Naive thymus-derived CD4-positive, alpha-beta T cell (primary cell): ENCODE measurements at places on chromosomes 2 and 18. TPM values are rescaled to one million over a fixed set of nuclear protein-coding genes. Genes with fewer than 3 reads are reported as not detected.

GRCh38 chr2:45229411-45229810 lies 220.2 kb upstream of the SIX2 start:
- no peak for DNase-seq
- H3K27me3 ChIP-seq, result no peaks in the 10 kb centered on the region
- H3K4me3 ChIP-seq, result no peak overlapping the region
- H3K27ac ChIP-seq, result no peak overlapping the region
- H3K4me1 ChIP-seq, result no peaks in the 10 kb centered on the region

- no peak for DNase-seq
- no peak overlapping the region for H3K27ac ChIP-seq
- H3K36me3 ChIP-seq, result no peaks in the 10 kb centered on the region
Observed at GRCh38 chr2:88024509-88024908, 8.2 kb upstream of the RNU2-63P start.

GRCh38 chr2:28835781-28836180 lies 25.1 kb downstream of the SPDYA start:
- H3K4me3 ChIP-seq, result no peak overlapping the region
- no peak overlapping the region for H3K27ac ChIP-seq
- H3K36me3 ChIP-seq, result no peaks in the 10 kb centered on the region
- no peaks in the 10 kb centered on the region for H3K4me1 ChIP-seq
- no peak for DNase-seq

DNA sequence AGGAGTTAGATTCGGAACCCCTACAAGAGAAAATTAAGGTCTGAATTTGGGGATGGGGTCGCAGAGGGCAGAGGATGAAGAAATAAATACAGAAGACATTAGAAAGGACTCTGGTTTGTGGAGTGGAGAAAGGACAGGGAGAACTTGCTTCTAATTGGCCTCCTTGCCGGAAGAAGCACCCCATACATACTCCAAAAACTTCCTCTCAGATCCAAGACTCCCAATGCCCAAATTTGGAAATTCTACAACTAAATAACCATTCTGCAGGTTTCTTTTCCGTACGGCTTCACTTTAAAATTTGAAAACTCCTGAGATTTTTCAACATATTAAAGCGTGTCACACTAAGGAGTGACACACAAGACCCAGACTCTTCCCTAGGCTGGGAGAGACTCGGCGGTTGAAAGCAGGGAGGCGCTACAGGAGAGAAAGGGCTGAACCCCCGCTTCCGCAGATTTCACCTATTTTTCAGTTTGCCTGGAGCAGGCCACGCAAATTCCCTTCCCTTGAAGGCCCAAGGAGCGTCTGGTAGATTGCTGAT lies 478 bp downstream of the CLHC1 start:
- H3K36me3 ChIP-seq, result peaks cover 36% of the 10 kb centered on the region
- peaks cover 30% of the 10 kb centered on the region for H3K4me1 ChIP-seq
- DNase-seq, result no peak
- H3K4me3 ChIP-seq, result peak overlapping the region; percentile 75
- H3K27ac ChIP-seq, result peak overlapping the region; percentile 99
- no peaks in the 10 kb centered on the region for H3K27me3 ChIP-seq

GRCh38 chr2:45839508-45840251 lies 188.2 kb downstream of the PRKCE start:
- H3K27ac ChIP-seq, result no peak overlapping the region
- no peak for DNase-seq
- no peaks in the 10 kb centered on the region for H3K4me1 ChIP-seq
- H3K27me3 ChIP-seq, result no peaks in the 10 kb centered on the region
- H3K4me3 ChIP-seq, result no peak overlapping the region
- no peaks in the 10 kb centered on the region for H3K36me3 ChIP-seq

DNA sequence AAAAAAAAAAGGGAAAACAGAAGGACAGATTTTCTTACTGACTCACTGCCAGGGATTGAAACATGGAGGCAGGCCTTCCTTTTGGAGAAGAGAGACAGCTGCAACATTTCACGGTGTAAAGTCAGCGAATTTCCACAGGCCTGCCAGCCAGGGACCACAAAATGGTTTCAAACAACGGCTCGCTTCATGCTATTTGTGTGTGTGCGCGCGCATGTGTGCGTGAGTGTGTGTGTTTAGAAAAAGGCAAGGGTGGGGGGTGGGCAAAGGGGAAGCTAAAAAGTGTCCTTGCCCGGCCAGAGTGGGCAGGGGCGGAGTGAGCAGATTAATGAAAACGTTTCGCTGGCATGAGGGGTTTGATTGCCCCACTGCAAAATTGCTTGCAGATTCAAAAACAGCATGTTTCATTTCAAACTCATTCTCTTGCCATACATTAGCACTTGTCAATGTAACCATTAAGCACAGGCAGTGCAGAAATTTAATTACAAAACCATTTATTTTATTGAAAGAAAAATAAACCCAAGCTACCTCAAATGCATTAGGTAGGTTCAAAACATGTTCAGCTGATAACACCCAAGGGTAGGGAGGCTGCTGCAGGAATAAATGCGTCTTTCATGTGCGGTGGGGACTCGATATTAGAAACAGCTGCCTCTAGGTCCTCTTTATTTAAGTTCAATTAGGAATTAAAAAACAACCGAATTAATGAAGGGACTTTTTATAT lies 182.1 kb upstream of the SIX2 start:
- no peak overlapping the region for H3K4me3 ChIP-seq
- H3K36me3 ChIP-seq, result no peaks in the 10 kb centered on the region
- H3K4me1 ChIP-seq, result no peaks in the 10 kb centered on the region
- H3K27me3 ChIP-seq, result no peaks in the 10 kb centered on the region
- no peak for DNase-seq
- H3K27ac ChIP-seq, result no peak overlapping the region

GRCh38 chr2:191968120-191968519 lies 121.2 kb upstream of the CAVIN2 start:
- DNase-seq, result no peak
- H3K4me1 ChIP-seq, result no peaks in the 10 kb centered on the region
- H3K36me3 ChIP-seq, result no peaks in the 10 kb centered on the region

DNA sequence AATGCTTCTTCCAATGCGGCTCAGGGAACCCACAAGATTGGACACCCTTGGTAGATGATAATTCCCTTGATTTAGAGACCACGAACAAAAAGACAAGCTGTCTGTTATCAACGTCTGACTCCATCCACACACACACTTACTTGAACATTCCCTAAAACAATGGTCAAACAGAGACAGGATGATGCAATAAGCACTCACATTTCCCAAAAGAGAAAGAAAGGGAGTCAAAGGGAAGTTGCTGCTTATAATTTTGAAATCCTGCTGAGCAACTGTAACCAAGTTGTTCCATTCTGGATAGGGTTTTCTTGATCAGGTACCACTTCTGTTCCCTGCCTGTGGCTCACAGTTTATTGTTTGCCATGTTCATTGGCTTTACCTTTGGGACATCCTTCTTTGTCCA lies 571.3 kb upstream of the CNTNAP5 start:
- no peaks in the 10 kb centered on the region for H3K36me3 ChIP-seq
- DNase-seq, result no peak
- no peaks in the 10 kb centered on the region for H3K4me1 ChIP-seq
- H3K4me3 ChIP-seq, result no peak overlapping the region
- H3K27ac ChIP-seq, result no peak overlapping the region
- no peaks in the 10 kb centered on the region for H3K27me3 ChIP-seq

- no peaks in the 10 kb centered on the region for H3K27me3 ChIP-seq
- H3K27ac ChIP-seq, result no peak overlapping the region
- no peaks in the 10 kb centered on the region for H3K36me3 ChIP-seq
- no peaks in the 10 kb centered on the region for H3K4me1 ChIP-seq
Observed at GRCh38 chr18:72995558-72995957, 127.8 kb upstream of the NETO1 start.

DNA sequence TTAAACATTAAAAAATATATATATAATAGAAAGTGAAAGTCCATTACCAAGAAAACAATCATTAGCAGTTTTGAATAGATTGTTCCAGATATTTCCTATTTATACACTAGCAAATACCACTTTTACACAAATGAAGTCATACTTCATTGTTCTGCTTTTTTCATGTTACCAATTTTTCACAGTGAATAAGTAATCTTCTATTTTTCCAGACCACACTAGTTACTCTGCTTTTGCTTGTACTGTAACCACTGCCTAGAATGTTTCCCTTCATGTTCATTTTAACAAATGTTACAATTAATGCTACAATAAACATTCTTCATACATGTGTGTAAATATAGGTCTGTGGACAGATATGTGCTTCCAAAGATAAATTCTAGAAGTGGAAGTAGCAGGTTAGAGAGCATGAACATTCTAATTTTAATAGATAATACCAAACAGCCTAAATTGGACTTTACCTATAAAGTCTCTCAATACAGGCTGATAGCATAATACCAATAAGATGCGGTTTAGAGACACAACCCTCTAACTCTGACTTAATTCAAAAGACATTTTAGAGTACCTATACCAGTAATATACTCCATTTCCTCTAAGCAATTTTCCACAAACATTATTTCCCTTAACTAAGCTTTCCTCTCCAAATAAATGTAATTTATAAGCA lies 17.0 kb downstream of the ITSN2 start:
- H3K36me3 ChIP-seq, result no peaks in the 10 kb centered on the region
- H3K4me1 ChIP-seq, result peaks cover 16% of the 10 kb centered on the region
- no peak for DNase-seq
- no peak overlapping the region for H3K4me3 ChIP-seq

GRCh38 chr2:240512666-240513535 lies 44.9 kb downstream of the ANKMY1 start:
- H3K36me3 ChIP-seq, result no peaks in the 10 kb centered on the region
- no peak overlapping the region for H3K4me3 ChIP-seq
- no peak overlapping the region for H3K27ac ChIP-seq
- H3K4me1 ChIP-seq, result peaks cover 6% of the 10 kb centered on the region

DNA sequence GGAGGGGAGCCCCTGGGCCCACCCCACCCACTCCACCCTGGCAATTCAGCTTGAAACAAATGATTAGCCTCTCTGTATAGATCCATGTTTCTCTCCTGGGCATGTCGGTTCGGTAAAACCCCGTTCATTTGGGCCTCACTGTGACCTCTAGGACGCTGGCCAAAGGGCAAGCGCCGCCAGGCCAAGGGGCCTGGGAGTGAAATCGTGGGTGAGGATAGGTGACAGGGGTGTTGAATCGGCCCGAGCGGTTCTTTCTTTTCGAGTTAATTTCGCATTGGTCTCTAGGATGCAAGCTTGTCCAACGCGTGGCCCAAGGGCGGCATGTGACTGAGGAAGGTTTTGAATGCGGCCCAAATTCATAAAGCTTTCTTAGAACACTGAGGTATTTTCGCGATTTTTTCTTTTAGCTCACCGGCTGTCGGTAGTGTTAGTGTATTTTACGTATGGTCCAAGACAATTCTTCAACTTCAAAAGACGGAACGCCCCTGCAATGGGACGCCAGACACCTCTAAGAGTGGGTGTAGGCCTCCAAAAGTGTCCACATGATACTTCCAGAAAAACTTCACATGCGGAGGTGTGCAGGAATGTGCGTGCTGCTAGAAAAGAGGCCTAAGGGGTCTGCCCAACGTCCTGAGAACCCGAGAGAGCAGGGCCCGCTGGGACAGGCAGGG lies 9.8 kb upstream of the ARID5A start:
- H3K4me3 ChIP-seq, result peak overlapping the region; percentile 77
- H3K4me1 ChIP-seq, result peaks cover 38% of the 10 kb centered on the region
- H3K27me3 ChIP-seq, result no peaks in the 10 kb centered on the region
- peak overlapping the region; percentile 71 for H3K27ac ChIP-seq
- DNase-seq, result peak; percentile 2

DNA sequence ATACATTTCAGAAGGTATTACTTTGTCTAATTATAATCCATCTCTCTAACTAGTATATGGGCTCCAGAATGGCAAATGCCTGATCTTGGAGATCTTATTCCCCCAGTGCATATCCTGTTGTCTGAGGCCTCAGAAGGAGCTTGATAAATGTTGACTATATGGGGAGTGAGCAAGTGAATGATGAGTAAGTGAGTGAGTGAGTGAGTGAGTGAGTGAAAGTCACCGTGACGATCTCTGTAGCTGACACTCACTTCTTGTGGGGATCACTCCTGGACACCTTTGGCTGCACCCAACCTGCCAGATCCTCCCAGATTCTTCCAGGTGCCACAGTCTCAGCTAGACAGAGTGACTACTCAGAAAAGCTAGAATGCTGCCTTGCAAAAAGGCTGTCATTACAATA lies 2.8 kb downstream of the XDH start:
- no peaks in the 10 kb centered on the region for H3K36me3 ChIP-seq
- H3K4me3 ChIP-seq, result no peak overlapping the region
- no peak overlapping the region for H3K27ac ChIP-seq
- no peaks in the 10 kb centered on the region for H3K27me3 ChIP-seq

Gene ASAP2
- 0.45 TPM for total RNA-seq

Gene EMILIN1
- total RNA-seq, result 1.4 and 1.5 TPM in 2 replicates

Gene FAM124B
- total RNA-seq, result not detected

Gene ANKRD30BL
- total RNA-seq, result not detected in 2 replicates

Gene LIMS3
- 0.96 TPM for total RNA-seq

Gene MTA3
- 23.9 TPM for total RNA-seq

Gene DES
- total RNA-seq, result not detected in 2 replicates

Gene KATNAL2
- 1.7 TPM for total RNA-seq

Gene LCT
- 0.68 and 0.79 TPM in 2 replicates for total RNA-seq

Gene NEUROD1
- not detected for total RNA-seq
